Cerebellum (tissue), 4 donors: ENCODE measurements at places on chromosomes 3 and 15.

GRCh38 chr3:41740374-41740886 is 221.5 kb downstream of the ULK4 start:
- DNase-seq: no peak

GRCh38 chr15:92069308-92070250 is 216.1 kb downstream of the SLCO3A1 start:
- DNase-seq: no peak

- no peak for DNase-seq
Observed at GRCh38 chr3:188978421-188979171, 193.2 kb upstream of the TPRG1 start.

DNA sequence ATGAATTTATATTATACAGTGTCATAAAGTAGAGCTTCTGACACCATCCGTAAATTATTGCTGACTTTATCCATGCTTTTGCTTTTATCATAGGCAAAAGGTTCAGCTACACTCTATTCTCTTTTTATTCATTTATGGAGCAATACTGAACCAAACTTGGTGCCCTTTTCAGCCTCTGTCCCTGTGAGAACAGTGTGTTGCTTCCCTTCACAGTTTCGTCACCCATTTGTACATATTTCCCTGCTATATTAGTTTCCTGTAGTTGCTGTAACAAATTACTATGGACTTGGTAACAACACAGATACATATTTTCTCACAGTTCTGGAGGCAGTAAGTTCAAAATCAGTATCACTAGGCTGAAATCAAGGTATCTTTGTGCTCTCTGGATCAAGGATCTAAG is 2.8 kb upstream of the RPL24 start:
- DNase-seq: no peak

GRCh38 chr15:86060674-86061073 is 19.0 kb upstream of the AGBL1 start:
- no peak for DNase-seq

DNA sequence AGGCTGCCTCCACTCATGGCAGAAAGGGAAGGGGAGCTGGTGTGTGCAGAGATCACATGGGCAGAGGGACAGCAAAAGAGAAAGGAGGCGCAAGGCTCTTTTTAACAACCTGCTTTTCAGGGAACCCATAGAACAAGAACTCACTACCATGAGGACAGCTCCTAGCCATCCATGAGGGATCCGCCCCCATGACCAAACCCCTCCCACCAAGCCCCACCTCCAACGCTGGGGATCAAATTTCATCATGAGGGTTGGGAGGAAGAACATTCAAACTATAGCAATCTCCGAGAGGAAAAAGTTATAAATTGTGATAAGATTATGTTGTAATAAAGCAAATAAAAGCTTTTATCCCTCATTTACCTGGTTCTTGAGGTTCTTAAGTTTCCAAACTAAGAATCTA is 84.7 kb upstream of the LMCD1 start:
- DNase-seq: no peak

DNA sequence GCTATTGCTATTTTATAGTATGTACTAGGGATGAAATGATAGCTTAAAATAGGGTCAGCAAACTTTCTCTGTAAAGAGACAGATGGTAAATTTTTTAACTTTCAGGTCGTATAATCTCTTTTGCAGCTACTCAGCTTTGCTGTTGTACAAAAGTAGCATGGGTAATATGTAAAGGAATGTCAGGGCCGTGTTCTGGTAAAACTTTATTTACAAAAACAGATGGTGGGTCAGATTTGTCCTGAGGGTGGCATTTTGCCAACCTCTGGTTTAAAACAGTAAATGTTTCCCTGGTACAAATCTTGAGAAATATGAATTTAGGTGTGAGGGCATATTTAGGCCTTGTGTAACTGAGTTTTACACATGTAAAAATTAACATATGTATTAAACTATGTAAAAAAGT is 18.6 kb downstream of the NMD3 start:
- DNase-seq: no peak

DNA sequence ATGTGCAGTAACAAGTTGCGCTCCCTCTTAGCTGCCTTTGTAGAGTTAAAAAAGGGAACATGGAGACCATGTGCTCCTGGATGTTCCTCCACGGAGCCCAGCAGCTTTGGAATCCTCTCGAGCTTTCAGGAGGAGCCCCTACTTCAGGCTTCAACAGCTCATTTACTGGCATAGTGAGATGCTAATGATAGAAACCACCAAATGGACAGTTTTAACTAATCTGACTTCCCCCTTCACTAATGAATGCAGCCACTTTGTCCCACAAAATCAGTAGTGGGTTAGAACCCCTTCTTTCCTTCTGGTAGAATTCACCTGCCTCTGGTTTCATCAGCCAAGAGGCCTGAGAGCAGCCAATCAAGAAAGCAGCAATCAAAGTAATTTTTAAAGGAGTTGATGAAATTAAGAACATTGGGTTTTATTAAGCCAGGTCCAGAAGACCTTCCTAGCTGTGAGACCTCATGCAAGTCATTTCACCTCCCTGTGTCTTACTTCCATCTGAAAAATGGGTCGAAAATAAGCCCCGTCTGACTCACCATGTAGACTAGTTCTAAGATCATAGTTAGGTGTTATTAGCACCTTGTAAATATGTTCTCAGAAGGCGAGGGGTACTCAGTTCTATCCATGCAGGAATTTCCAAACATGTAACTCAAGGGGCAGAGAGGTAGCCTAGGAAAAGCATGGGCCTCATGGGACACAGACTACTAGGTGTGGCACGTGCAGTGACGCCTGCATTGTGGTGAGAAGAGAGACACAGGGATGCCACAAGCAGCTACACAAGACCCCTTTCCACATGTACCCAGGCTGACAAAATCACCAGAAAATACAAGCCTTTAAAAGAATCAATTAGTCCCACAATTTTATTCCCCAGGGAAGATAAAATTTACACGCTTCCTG is 179.7 kb upstream of the LPP start:
- no peak for DNase-seq

DNA sequence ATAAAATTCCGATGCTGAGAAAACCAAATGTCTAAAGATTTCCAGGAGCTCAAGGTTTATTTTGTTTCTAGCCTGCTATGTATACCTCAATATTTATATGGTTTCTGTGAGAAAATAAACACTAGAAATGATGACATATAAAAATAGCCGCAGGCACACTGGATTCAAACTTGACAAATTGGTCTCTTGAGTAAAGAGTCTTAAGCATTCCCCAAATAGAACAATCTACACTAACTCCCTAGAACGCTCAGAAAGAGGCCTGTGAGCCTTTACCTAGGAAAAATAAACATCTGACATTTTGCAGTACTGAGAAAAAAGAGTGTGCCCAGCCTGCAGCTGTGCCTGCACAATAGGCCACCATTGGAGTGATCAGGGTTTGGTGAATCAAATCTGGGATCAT is 75.2 kb downstream of the NEK10 start:
- no peak for DNase-seq

GRCh38 chr3:151985787-151986430 is 112.5 kb downstream of the SUCNR1 start:
- no peak for DNase-seq

GRCh38 chr3:15873415-15873814 is 75.6 kb upstream of the ANKRD28 start:
- DNase-seq: no peak

- no peak for DNase-seq
Observed at GRCh38 chr3:49785565-49786356, 581 bp downstream of the IP6K1 start.

GRCh38 chr15:61173899-61174689 is 55.0 kb downstream of the RORA start:
- no peak for DNase-seq

DNA sequence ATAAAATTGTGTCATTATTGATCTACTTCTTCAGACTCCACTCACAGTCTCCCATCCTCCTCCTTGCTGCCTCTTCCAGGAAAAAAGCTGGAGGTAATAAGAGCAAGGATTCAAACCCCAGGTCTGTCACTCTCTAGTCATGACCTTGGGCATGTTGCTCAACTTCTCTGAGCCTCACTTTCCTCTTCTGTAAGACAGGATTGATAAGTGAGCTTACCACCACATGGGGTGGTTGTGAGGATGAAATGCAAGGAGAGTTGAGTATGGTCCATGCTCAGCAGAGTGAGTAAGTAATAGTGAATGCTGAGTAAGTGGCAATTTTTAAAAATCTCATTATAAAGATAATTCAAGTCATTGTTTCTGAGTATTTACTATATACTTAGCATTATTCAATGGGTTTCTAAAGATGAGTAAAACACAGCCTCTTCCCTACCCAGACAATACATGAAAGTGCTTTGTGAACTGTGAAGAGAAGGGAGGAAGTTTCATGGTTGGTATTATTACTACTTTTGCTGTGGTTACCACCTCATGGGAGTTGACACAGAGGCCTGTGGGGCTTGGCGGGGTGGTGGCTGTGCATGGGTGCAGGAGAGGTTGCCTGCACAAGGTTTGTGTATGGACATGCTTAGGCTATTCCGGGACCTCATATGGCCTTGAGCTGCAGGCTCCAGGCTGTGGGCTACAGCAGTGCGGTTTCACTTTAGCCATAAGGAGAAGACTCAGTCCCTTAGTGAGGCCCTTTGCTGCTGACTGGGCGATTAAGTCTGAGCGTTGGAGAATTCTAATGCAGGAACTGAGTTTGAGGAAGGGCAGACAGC is 30.0 kb downstream of the SLC6A11 start:
- DNase-seq: no peak

DNA sequence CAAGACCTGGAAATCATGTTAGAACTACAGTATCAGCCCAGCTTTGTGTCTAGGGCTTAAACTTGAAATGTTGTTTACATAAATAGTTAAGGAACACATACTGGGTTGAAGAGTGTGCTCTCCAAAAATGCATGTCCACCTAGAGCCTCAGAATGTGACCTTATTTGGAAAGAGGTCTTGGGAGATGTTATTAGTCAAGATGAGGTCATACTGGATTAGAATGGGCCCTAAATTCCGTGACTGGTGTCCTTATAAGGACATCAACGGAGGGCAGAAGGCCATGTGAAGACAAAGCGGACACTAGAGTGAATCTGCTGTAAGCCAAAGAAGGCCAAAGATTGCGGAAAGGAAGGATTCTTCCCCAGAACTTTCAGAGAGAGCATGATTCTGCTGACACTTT is 759.2 kb upstream of the CFAP20DC start:
- DNase-seq: no peak

- DNase-seq: no peak
Observed at GRCh38 chr15:96049766-96050165, 280.7 kb upstream of the NR2F2 start.

DNA sequence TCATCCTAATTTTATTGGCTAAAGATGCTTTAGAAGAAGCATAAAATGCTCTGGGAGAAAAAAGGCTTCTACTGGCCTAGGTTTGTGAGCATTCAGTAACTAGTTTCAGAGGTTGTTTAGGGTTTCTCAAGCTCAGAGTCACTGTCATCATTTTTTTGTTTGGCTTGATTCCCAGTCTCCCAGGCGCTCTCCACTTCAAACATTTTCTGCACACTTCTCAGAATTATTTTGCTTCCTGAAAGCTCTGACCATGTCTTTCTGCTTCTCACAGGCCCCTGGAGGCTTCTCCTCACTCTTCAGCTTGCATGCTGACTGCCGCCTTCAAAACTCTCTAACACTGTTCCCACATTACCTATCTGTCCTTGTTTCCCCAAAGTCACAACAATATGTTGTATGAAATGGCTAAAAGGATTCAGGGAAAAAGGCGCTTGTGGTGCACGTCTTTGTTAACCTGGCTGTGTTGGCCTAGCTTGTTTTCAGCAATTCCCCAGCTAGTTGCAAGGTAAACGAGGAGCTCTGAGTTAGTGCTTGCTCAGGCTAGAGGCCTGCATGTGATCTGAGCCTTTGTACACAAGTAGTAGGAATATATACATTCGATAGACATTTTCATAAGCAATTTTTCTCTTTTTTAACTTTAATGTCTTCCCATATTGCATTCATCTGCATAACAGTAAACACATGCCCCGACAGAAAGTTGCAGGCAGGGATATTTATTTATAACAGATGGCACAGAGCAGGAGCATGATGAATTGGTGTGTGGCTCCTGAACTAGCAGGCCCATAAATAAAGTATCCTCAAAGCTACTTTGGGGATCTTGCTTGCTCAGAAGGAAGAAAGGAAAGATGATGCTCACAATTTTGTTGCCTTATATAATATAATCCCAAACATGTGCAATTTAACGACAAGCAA is 129.2 kb upstream of the DPH6 start:
- peak; percentile 0 for DNase-seq

GRCh38 chr3:180176059-180176458 is 139.3 kb upstream of the PEX5L start:
- no peak for DNase-seq

GRCh38 chr3:45224824-45225464 is 1.1 kb downstream of the TMEM158 start:
- DNase-seq: peak; percentile 86

- DNase-seq: no peak
Observed at GRCh38 chr15:52668133-52668532, 11.1 kb downstream of the ATOSA start.

- no peak for DNase-seq
Observed at GRCh38 chr15:42510258-42511006, 15.0 kb downstream of the SNAP23 start.

GRCh38 chr3:78734048-78734637 is 1033.7 kb downstream of the ROBO1 start:
- DNase-seq: no peak

DNA sequence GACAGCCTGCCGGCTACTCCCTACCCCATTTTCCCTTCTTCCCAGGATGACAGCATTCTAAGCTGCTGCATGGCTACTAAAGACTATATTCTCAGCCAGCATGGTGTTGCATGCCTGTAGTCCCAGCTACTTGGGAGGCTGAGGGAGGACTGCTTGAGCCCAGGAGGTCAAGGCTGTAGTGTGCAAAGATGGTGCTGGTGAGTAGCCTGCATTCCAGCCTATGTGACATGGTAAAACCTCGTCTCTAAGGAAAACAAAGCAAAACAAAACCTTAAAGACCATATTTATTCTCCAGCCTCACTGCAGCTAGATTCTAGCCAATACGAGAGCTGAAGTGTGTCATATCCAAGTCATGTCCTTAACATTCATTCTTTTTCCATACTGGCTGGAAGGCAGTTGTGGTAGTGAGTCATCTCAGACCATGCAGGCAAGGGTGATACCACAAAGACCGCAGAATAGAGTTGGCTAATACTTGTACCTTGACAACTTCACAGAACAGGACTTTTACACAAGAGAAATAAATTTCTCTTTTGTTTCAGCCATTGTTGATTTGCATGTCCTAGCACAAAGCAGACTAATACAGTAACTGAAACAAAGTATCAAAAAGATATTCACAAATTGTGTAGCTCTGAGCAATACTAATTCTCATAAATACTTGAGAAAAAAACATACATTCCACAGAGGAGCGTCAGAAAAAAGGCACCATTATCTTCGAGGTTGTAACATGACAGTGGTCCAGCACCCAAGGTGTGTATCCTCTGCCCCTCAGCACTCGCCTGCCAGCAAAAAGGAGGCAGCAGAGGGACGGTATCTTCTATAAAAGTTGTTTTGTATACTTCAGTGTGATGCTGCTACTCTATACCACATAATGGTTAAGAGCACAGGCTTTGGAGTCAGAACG is 14.8 kb downstream of the PBRM1 start:
- DNase-seq: no peak
